MV-4-11 (cell line): ENCODE measurements at places on chromosomes 7 and 10.

DNA sequence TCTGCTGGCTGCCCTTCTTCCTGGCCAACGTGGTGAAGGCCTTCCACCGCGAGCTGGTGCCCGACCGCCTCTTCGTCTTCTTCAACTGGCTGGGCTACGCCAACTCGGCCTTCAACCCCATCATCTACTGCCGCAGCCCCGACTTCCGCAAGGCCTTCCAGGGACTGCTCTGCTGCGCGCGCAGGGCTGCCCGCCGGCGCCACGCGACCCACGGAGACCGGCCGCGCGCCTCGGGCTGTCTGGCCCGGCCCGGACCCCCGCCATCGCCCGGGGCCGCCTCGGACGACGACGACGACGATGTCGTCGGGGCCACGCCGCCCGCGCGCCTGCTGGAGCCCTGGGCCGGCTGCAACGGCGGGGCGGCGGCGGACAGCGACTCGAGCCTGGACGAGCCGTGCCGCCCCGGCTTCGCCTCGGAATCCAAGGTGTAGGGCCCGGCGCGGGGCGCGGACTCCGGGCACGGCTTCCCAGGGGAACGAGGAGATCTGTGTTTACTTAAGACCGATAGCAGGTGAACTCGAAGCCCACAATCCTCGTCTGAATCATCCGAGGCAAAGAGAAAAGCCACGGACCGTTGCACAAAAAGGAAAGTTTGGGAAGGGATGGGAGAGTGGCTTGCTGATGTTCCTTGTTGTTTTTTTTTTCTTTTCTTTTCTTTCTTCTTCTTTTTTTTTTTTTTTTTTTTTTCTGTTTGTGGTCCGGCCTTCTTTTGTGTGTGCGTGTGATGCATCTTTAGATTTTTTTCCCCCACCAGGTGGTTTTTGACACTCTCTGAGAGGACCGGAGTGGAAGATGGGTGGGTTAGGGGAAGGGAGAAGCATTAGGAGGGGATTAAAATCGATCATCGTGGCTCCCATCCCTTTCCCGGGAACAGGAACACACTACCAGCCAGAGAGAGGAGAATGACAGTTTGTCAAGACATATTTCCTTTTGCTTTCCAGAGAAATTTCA, 1.7 kb downstream of the ADRB1 start:
- DNase-seq, result no peak

DNA sequence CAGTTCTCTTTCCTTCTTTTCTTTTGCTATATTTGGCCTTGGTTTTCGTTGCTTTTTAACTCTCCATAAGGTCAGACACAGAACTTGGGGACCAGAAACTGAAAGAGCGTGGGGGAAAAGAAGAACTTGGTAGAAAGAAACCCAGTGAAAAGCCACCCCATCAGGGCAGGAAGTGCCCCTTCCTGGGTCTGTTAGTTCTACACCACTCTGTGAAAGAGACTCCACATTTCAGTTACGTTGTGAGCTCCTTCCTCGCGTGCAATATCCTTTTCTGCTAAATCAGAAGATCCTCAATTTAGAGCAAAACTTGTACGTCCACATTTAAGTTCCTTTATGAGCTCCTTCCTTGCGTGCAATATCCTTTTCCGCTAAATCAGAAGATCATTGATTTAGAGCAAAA, 220.6 kb upstream of the FOXK1 start:
- DNase-seq, result peak; percentile 99

DNA sequence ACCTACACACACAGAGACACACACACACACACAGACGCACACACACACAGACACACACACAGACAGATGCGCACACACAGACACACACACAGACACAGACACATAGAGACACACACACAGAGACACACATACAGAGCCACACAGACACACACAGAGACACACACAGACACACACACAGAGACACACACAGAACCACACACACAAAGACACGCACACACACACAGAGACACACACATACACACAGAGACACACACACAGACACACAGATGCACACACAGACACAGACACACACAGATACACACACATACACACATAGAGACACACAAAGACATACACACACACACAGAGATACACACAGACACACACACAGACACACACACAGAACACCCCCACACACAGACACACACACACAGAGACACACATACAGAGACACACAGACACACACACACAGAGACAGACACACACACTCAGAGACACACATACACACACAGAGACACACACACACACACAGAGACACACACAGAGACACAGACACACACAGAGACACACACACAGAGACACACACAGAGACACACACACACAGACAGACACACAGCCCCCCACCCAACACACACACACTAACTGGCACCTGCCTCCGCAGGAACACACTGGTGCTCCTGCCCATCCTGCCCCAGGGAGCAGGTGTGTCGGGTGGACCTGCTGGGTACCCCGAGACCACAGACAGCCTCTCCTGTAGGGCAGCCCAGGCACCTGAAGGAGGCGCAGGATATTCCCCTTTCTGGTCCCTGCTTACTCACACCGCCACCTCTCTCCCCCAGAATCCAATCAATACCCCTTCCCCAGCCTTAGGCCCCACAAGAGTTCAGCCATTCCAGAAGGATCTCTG, 5.4 kb upstream of the FZD9 start:
- DNase-seq, result no peak

- no peak for DNase-seq
Measured at GRCh38 chr7:46360296-46360695, 439.2 kb upstream of the IGFBP3 start.

DNA sequence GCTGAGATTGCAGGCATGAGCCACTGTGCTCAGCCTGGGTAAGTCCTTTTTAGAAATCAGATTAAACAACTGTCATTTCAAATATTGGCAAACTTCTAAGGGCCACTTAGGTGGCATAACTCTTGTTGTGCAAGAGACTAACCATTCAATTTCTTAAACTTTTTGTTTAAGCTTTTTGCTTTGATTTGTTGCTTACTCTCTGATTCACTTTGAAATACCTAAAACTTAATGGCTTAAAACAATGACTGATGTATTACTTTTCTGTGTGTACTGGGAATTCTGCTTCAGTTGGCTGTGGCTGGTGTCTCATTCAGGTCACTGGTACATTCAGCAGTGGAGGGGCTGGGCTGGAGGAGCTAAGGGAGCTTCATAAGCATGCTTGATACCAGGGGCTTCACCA, 28.9 kb downstream of the ZNF25 start:
- DNase-seq, result no peak

DNA sequence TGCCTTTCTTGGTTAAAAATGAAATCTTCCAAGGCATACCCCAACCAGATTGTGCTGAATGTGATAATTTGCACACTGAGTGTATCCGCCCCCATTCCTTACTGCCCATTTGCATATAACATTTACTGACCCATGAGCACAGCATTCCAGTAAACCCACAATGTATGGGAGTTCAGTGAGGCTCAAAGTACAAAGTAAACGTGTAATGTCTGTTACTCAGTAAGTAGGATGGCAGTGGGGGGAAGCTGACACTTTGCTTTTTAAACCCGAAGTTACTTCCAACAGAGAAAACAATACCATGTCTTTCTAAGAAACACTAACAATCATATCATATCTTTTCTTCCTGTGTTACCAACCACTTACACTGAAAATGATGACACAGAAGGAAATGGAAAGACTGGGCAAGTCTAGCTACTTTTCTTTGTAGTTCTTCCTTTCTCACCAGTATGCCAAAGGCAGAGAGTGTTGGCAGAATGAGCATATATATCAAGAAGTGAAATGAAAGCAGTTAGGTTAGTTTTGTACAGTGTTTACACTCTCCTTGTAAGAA, 27.1 kb upstream of the SOSTDC1 start:
- DNase-seq, result no peak

- DNase-seq, result no peak
Measured at GRCh38 chr10:123318516-123318915, 164.3 kb downstream of the BUB3 start.

DNA sequence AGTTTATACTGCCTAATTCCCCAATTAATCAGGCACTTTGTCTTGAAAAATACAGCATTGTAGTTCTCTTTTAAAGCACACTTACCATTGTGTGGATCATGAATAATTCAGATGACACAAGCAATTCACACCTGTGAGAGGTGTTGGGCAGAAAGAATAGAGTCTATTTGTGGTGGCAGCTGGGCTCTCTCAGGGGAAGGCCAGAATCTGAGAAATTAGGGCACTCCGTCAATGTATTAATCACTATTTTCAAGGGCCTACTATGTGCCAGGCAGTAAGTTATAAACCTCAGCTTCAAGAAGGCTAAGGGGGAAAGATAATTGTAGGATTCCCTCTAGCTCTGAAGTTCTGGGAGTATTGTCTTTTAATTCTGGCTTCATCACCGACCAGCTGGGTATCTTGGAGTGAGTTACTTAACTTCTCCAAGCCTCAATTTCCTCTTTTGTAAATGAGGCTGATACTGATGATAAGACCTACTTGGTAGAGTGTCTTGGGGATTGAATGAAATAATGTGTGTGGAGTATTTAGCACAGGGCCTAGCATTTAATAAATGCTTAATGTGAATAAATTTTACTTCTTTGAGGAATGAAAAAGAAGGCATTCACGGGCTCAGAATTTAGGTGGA, 2.5 kb downstream of the CHN2 start:
- DNase-seq, result no peak

GRCh38 chr7:134357486-134357885, 40.8 kb upstream of the SLC35B4 start:
- no peak for DNase-seq

DNA sequence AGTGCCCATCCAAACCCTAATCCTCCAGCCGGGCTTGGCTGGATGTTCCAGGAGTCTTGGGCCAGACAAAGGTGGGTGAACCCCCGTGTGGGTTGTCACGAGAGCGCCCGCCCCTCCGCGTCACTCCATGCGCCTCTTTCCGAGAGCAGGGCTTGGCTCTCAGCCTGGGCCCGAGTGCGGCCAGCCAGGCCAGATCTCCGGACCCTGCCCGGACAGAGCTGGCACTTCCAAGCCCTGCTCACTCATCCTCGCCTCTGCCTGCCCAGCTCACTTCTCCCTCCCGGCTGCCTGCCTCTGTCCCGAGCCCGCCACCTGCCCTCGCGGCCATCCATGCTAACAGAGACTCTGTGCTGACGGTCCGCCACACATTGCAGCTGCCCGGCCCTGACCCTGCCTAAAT, 34.6 kb downstream of the AGAP3 start:
- no peak for DNase-seq
